ENCODE measurements at places on chromosomes 7 and 10.

GRCh38 chr10:98106531-98106930, 27.9 kb upstream of the R3HCC1L start:
- DNase-seq: no peak

- DNase-seq: no peak
Measured at GRCh38 chr7:25545124-25546008, 317.1 kb upstream of the NPVF start.

- peak; percentile 72 for DNase-seq
Measured at GRCh38 chr10:14653271-14654161, 121.2 kb downstream of the FAM107B start.

DNA sequence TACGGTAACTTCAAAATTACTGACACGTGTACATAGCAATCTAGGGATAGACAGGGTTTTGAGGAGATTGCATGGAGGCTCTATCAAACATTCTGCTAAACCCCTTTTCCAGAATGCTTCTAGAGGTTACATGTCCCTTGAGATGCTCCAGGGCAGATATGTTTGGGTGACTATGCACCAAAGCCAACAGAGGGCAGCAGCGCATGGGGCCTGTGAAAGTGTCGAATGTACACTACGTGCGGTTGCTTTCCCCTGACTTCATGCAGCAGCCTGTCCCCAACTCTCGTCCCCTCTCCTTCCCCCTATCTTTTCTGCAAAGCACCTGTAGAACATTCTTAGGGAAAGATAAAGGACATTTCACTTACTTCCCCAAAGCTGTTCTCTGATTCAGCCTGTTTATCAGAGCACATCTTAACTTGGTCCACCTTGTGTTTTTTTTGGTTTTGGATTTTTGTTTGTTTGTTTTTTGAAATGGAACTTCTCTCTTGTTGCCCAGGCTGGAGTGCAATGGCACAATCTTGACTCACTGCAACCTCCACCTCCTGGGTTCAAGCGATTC, 90.2 kb downstream of the UBE3C start:
- peak; percentile 45 for DNase-seq

GRCh38 chr7:17422966-17423365, 124.5 kb downstream of the AHR start:
- DNase-seq: no peak

- peak; percentile 84 for DNase-seq
Measured at GRCh38 chr10:90167174-90168064, 466.0 kb downstream of the KIF20B start.

DNA sequence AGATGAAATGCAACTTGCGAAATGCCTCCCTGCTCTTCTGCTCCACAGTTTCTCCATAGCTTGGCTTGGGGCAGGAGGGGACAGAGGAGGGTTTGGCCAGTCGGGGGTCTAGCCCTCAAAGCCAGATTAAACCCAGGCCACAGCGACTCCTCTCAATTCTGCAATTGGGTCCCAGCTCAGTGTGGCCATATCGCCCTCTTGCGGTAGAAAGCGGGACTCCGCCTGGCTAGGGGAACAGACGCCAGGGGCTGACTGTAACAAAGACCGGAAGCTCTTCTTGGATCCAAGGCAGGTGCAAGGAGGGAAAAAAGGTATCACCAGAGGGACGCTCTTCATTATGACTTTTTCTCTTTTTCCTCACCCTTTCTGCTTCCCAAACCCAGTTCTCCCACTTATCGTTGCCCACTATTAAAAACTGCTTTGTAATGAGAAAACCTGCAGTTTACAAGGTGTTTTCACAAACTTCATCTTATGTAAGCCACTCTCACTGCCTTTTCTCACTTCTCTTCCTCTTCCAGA, 36.6 kb upstream of the TNPO3 start:
- DNase-seq: peak; percentile 66

GRCh38 chr10:5575144-5575481, 50.4 kb downstream of the CALML3 start:
- DNase-seq: no peak

- no peak for DNase-seq
Measured at GRCh38 chr10:93386631-93387369, 95.3 kb downstream of the MYOF start.

DNA sequence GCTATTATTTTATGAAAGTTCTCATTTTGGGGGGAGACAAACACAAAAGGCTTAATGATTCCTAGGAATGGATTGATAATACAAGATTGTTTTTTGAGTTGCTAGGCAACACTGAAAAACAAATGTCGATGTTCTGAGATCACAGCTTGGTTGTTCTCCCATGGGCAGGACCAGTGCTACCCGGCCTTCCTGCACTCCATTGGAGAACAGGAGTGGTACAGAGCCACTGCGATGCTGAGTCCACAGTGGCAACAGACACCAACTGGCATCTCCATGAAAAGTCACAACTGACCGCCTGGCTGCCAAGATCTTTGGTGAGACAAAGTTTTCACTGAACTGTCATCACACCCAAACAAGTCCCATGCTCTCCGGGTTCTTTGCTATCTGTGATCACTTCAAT, 68.9 kb upstream of the NMT2 start:
- peak; percentile 79 for DNase-seq

GRCh38 chr10:11608159-11609013, 3.1 kb downstream of the USP6NL start:
- no peak for DNase-seq

DNA sequence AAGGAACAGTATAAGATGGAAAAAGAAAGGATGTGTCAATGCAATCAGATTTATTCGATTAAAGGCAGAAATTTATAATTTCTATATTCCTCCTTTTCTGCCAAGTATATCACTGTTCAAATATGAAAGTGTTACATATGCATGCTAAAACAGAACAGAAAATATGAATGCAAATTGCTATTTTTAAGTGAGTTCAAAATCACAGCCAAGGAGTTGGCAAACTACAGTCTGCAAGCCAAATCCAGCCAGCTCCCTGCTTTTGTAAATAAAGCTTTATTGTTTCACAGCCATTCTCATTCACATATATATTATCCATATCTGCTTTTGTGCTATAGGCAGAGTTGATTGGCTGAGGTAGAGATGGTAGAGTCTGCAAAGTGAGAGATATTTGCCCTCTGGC, 747.2 kb downstream of the ANKRD7 start:
- DNase-seq: no peak

- no peak for DNase-seq
Measured at GRCh38 chr10:103058034-103058433, 135.0 kb downstream of the NT5C2 start.

DNA sequence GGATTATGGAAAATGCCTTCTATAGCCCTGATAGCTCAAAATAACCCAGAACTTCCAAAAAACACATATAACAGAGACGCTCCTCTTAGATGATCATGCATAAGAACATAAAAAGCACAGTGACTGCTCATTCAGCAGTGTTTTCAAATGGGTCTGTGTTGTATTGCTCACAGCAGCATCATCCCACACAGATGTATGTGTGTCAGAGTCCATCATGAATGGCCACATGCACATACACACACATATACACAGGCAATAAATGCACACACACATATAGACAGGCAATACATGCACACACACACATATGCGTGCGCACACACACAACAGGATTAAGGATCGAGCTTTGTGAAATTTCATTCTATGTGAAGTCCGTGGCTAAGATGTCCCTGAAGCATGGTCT, 26.1 kb downstream of the TMEM273 start:
- no peak for DNase-seq

DNA sequence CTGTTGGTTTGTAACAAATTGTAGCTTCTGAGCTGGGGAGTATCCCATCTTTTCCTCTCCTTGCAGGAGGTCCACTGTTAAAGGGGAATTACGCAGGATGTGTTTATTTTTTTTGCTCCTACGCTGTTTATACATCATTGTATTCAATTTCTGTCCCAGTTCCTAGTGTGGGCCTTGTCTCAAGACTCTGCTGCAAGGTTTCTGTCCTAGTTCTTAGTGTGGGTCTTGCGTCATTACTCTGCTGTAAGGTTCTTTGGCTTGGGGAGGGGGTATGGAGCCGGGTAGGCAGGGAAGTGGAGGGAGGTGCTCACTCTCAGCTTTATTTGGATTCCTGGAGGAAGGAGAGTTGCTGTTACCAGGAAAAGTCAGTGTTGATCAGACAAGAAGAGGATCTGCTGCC, 64.0 kb upstream of the TRIM8 start:
- DNase-seq: peak; percentile 41

GRCh38 chr10:11317936-11318670, 293.3 kb downstream of the USP6NL start:
- peak; percentile 9 for DNase-seq

GRCh38 chr10:44300666-44301649, 83.9 kb downstream of the CXCL12 start:
- peak; percentile 68 for DNase-seq

GRCh38 chr10:1715821-1716220, 21.5 kb downstream of the ADARB2 start:
- no peak for DNase-seq

DNA sequence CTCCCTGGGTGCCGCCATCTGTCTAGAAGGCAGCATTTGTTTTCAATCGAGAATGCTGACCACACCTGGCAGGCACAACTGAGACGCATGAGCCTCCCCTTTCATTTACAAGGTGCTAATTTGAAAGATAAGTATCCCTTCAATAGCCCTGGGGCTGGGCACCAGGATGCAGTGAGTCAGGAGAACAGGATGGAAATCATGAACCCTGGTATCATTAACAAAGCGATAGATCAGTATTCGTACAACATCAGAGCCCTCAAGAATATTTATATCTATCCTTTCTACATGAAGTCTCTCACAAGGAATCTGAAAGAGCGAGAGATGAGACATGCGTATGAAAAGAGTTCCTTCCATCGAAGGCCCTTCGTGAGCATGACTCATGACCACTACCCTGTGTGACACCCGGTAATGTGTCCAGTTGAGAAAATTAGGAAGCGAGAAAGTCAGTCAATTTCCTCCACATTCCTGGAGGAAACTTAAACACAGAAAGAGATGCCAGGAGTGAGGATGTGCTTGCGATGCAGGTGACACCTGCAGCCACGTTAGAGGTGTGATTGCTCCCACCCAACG, 123.1 kb upstream of the PITRM1 start:
- no peak for DNase-seq

- no peak for DNase-seq
Measured at GRCh38 chr10:112226439-112227248, 43.1 kb upstream of the GPAM start.

- DNase-seq: no peak
Measured at GRCh38 chr7:43295429-43295828, 183.0 kb downstream of the HECW1 start.

GRCh38 chr7:24654305-24654704, 81.1 kb downstream of the PALS2 start:
- DNase-seq: no peak

GRCh38 chr10:125146791-125147579, 13.4 kb downstream of the CTBP2 start:
- DNase-seq: no peak

GRCh38 chr10:107616463-107617410, 452.2 kb upstream of the SORCS1 start:
- peak; percentile 50 for DNase-seq

DNA sequence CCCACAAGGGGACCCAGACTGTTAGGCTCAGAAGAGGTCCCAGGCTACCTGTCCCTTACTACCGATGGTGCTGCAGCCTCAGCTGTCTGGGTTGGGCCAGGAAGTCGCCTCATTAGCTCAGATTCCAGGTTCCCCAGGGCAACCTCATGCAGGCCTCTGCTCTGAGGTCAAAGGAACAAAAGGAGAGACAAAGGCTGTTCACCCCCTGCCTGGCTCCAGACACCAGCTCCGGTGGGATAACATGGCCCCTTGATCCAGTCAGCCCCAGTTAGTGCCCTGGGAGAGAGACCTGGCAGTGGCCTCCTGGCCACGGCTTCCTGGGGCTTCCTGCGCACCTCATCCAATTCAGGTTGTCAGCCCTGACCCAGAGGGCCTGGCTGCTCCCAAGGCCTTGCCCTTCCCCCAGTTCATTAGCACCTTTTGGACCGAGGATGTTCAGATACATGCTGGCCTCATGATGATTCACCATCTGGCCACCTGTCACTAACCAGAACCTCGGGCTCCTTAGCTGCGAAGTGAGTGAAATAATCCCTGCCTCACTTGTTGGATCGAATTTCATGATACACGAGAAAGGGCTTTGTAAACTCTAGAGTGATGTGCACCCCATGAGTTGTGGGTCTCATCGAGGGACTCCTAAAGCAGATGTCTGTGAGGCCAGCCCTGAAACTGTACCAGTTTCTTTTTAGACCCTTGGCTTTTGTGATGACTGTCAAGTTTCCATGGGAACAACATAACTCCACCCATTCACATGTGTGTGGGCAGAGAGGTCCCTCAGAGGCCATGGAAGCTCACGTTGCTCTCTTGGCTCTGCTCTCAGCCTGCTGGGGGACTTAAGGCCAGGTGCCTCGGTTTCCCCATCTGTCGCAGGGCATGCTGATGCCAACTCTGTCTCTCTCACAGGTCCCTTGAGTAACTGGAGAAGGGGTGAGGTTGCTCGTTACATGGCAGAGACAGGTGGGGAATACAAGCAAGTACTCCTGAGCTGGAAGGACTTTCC, 79.5 kb upstream of the PCBD1 start:
- DNase-seq: no peak

GRCh38 chr7:100105534-100105933, 4.1 kb downstream of the AP4M1 start:
- no peak for DNase-seq
